Left renal pelvis (tissue), 4 donors: ENCODE measurements at places on chromosomes 5 and 9.

DNA sequence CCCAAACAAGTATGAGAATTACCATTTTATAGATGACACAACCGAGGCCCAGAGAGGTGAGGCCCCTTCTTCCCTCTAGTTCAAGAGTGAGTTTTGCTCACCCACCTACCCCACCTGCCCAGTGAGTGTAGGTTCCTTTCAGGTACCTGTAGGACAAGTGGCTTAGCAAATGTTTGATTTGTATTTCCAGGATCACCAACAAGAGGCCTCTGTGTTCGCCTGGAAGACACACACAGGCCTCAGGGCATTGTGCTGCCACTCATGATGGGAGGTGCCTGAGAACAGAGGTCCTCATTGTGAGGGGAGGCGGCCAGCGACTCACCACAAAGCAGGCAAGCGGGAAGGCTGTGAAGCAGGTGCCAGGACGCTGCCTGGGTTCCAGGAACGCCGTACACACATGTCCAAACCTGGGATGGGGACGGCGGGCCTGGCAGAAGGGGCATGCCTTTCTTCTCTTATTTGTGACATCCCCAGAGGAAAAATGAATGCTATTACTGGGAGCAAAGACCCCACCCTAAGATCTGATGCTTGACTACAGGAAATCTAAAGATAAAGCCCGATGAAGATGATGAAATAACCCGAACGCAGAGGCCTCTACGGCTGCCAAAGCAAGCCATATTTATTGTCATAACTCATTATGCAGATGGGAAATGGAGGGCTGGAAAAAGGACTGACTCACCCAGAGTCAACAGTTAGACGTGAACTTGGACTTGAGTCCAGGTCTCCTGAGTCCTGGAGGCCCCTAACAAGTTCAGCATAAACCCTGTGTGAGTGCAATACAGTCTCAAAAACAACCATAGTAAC is 60.2 kb upstream of the SLC25A51 start:
- no peak for DNase-seq

DNA sequence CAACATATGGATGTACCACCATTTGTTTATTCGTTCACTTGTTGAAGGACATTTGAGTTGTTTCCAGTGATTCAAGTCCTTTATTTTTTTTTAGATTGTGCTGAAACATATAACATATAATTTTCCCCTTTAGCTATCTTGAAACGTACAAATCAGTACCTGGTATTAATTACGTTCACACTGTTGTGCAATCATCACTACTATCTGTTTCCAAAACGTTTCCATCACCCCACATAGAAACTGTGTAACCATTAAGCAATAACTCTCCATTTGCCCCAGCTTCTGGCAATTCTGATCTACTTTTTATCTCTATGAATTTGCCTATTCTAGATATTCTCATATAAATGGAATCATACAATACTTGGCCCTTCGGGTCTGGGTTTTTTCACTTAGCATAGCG is 116.0 kb downstream of the FGF1 start:
- DNase-seq, result no peak

GRCh38 chr5:44051591-44051990 is 337.6 kb downstream of the FGF10 start:
- no peak for DNase-seq

- no peak for DNase-seq
Observed at GRCh38 chr9:122996586-122996985, 36.9 kb upstream of the GPR21 start.
